Hepatocyte (in vitro differentiated cells): ENCODE measurements at places on chromosomes 3 and 15. TPM values are rescaled to one million over a fixed set of nuclear protein-coding genes. Genes with fewer than 3 reads are reported as not detected.
A peak's percentile ranks its signal among the peaks of the same experiment; 100 is the strongest.

- DNase-seq = peak; percentile 80
These were observed 12.9 kb downstream of the OCA2 start for GRCh38 chr15:28086175-28086703.

DNA sequence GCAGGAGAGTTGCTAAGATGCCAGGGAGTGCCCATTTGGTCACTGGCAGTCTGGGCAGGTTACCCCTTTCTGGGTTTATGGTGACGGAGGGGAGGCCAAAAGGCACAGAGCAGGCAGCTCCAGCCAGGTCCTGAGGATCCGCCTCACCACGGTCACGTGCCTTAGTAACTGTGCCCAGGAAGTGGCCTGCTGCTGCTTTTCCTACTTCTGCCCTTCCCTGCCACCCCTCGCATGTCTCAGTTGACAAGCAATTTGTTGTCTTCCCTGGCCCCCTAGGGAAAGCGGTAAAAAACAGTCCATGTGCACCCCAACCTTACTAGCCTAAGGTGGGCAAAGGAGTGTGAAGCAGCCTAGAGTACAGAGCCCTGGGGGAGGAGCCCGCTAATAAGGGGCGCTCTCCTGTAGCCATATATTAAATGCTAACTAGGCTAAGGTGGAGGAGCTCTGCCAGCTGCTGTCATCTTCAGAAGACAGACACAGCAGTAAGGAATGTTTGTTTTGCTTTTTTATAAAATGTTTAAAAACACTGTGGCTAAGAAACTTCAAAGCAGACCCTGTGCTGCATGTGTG is 9.1 kb upstream of the LIPH start:
- DNase-seq = no peak

DNA sequence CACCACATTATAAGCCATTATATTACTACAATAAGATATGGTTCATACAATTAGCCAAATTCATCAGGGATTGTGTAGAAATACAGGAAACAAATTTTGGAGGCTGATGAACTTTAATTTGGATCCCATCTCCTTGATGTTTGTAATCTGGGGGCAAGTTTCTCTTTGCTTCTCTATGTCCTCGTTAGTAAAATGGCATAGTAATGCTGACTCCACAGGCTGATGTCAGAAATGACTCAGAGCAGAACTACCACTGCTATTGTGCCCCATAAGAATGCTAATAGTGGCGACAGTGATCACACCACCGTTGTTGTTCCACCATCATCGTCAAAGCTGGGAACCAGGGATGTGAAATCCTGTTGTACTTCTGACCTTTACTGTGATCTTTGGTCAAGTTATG is 722.3 kb upstream of the LMCD1 start:
- DNase-seq = no peak

DNA sequence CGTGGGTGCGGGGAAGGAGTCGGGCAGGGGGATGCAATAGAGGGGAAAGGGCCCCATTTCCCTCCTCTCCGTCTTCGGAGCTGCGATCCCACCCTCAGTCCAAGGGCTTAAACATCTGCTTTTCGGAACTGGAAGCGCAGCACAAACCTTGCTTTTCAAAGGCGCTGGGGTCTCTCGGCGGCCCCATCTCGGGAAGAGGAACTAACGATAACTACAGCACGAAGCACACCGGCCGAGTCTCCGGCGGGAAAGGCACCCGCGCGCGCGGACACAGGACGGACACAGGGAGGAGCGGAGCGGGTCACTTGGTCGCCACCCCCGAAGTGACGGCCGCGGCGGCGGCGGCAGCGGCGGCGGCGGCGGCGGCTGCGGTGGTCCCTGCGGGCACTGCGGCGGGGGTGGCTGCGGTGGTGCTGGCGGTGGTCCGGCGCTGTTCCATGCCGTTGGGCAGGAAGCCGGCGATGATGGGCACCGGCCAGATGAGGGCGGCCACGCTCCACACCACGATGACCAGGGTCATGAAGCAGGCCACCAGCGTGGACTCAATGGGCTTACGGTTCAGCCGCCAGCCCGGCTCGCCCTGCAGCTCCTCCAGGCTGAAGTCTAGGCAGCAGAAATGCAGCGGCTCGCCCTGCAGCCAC is 1.1 kb downstream of the TMEM158 start:
- DNase-seq = peak; percentile 80

The IFT57 gene
- 55.8 and 70.8 TPM in 2 replicates for polyA plus RNA-seq

The CLDN16 gene
- polyA plus RNA-seq = 0.39 and 1.2 TPM in 2 replicates

- DNase-seq = peak; percentile 59
These were observed 13.6 kb upstream of the DENND6A start for GRCh38 chr3:57706462-57706861.

DNA sequence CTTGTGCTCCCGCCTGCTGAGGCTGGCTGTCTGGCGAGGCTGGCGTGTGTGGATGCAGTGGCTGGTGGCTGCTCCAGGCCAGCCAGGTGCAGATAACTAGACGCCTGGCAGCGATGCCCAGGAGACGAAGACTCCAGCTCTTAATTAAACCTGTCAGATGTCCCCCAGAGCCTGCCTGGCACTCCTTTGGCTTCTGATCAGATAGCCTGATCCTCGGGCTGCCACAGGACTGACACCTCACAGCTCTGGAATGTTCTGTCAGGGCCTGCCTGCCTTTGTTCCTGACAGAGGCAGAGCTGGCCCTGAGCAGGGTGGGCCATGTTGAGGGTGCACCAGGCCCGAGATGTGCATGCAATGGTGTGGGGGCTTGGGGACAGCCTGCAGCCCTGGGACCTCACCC is 36.5 kb downstream of the PLXNA1 start:
- DNase-seq = no peak

The GPR15 gene
- not detected in 2 replicates for polyA plus RNA-seq

GRCh38 chr3:178393824-178394223 is 142.4 kb upstream of the KCNMB2 start:
- DNase-seq = no peak

DNA sequence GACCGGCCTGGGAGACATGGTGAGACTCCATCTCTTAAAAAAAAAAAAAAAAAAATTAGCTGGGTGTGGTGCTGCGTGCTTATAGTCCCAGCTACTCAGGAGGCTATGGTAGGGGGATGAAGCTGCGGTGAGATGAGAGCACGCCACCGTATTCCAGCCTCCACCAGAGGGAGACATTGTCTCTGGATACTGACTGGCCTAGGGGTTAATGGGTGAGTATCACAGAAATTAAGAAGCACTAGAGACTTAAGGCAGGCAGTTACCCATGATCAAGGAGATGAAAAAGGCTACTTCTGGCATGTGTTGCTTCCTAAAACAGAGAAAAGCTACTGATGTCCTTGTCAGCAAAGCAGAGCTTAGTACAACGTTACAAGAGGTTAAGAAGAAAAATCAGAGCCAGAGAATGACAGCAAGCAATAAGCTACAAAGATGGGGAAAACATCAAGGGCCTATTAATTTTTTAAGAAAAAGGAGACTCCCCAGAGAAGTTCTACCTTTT is 8.6 kb downstream of the TFRC start:
- DNase-seq = peak; percentile 74

The POTEB2 gene
- polyA plus RNA-seq = not detected in 2 replicates

DNA sequence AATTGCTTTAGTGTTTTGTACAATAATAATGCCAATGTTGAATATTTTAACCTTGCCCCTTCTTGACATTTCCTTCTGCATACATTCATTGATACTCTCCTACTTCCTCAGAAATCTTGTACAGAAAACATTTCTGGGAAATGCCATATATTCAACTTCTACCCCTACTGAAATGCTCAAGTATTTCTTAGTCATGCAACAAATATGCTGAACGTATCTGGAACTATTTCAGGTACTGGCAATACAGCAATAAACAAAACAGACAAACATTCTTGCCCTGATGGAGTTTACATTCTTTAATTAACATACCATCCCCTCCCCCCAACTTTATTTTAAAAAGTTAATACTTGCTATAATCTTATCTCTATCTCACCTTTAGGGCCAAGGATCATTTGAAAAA is 147.2 kb downstream of the STAG1 start:
- no peak for DNase-seq

- DNase-seq = no peak
These were observed 1088.9 kb downstream of the NAALADL2 start for GRCh38 chr3:175948041-175948440.

- DNase-seq = no peak
These were observed 4.0 kb upstream of the DZIP1L start for GRCh38 chr3:138119423-138119766.

GRCh38 chr15:28993051-28993719 is 107.4 kb downstream of the APBA2 start:
- no peak for DNase-seq

DNA sequence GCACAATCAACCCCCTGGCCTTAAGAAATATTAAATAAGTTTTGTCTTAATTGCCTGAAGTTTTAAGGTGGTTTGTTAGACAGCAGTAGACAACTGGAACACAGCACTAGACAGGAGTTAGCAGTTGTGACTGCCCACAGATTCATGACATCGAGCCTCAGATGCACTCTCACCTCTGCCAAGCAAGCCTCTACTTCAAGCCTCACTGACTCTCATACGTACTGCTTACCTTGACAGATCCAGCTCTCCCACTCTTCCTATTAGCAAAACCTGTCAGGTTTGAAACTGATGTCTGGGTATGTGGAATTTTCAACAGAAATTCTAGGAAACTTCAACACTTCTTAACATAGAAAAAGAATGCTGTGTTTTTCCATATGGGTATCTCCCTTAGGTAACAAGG is 382.9 kb upstream of the DPH6 start:
- no peak for DNase-seq

DNA sequence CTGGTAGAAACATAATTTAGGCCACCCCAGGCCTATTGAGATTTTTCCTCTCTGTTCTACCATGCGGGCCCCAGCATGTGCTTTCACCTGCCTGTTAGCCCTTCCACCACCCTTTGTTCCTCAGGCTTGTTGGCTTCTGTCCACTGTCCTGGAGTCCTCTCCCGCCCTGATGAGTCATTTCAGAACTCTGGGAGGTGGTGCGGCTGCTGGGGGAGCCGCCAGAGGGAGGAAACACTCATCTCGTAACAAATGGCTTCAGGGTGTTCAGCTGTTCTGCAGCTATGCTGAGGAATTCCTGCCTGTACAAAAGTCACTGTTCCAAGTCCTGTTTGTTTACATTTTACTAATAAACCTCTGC is 36.3 kb downstream of the LRTM1 start:
- DNase-seq = peak; percentile 94

The GHSR gene
- not detected in 2 replicates for polyA plus RNA-seq
